ENCODE measurements at places on chromosomes 6 and 20.

- DNase-seq, result no peak
Measured at GRCh38 chr20:56843817-56844216, 214.7 kb downstream of the TFAP2C start.

- peak; percentile 9 for DNase-seq
Measured at GRCh38 chr6:144007478-144008119, 460 bp downstream of the PLAGL1 start.

DNA sequence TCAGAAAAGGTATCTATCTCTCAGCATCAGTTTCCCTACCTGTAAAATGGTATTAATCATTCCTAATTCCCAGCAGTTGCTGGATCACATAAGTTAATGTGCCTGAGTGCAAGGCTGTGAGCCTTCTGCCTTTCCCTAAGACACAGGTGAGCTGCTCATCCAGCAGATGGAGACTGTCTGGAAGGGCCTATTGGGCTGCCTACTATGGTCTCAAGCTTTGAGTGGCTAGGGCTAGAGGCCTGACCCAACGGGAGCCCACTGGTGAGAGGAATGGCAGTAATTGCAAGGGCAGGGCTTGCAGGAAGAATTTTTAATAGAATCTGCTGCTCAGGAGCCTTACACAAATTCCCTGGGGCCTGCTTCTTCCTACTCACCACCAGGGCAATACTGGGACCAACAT lies 4.3 kb downstream of the KHDC1 start:
- DNase-seq, result no peak

DNA sequence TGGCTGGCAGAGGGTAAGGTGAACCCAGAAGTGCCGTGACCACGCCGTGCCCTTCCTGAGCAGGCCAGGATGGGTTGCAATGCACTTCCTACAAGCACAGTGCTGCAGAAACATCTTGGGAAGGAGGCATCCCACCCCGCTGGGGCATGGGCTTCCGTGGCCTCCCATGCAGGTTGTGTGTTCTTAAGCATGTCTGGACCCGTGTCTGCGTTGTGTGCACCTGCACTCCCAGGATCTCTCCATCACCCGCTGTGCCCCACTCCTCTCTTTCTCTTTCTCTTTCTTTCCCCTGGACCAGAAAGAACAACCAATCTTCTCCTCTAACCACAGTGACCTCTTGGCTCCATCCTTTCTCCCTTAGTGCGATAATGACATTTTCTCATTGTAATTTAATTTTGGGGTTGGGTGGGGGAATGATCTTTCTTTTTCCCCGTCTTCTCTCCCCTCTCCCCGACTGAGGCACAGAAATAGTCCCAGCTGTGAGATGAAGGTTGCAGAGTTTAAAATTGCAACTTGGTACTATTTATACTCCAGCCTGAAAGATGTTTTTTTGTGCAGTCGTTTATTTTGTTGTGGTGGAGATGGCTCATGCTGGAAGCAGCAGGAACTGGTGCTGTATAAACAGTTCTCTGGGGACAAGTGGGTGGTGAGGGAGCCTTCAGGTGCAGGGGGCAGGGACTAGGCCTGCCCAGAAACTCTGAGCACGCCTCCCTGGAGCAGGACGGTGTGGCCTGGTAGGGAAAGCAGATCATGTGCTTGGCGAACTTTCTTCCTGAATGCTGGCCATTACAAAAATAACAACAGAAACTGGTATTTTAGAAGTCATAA lies 20.5 kb downstream of the BCAS4 start:
- DNase-seq, result peak; percentile 18

- DNase-seq, result no peak
Measured at GRCh38 chr6:71621918-71622519, 264.3 kb upstream of the RIMS1 start.

Measured in activated T-cell treated with anti-CD3 and anti-CD28 coated beads, Interleukin-2, amount 50 U/mL, for 72 hours (primary cell).